ENCODE measurements at places on chromosomes 16 and 17.

- no peak for DNase-seq
These were observed 12.6 kb upstream of the ETV4 start for GRCh38 chr17:43558805-43559160.

- DNase-seq, result no peak
These were observed 37.1 kb upstream of the CSNK2A2 start for GRCh38 chr16:58234831-58235595.

DNA sequence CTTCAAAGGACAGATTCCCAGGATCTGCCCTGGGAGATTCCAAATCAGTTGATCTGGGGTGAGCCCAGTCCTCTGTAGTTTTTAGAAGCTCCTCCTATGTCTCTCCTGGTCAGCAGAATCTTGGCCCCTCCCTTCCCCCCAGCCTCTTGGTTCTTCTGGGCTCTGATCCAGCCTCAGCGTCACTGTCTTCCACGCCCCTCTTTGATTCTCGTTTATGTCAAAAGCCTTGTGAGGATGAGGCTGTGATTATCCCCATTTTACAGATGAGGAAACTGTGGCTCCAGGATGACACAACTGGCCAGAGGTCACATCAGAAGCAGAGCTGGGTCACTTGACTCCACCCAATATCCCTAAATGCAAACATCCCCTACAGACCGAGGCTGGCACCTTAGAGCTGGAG, 840 bp upstream of the CDH5 start:
- DNase-seq, result no peak

DNA sequence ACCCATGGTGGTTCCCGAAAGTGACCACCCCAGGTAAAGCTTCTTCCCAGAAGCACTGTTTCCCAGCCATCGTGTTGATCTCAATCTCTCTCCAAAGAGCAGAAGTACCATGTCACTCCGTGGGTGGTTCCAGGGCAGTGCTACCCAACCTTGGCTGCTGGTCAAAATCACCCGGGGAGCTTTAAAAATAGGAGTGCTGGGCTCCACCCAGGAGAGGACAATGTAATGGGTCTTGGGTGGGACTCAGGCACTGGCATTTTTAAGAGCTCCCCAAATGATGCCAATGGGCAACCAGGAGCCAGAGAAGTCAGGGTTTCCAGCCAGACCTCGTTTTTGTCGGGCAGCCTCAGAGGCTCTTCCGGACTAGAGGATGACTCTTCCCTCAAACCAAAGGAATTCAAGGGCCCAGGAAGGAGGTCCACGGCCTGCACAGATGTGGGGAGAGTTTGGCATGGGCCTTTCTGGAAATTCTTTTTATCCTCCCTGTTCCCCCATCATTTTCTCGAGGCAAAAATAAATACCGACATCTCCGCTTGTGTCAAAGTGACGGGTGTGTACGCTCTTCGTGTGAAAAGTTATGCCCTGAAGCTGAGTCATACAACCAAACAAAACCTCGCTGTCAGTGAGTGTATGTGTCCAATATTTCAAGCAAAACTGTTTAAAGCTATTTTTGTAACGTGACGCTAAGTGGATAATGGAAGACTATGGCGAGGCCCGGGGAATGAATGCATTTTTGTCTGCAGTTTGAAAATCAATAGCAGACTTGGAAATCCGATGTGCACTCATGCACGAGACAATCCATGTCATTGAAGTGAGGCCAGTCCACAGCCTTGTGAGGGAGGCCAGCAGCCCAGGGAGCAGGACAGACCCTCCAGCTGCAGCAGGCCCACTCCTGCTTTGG, 364.1 kb downstream of the FOXL1 start:
- DNase-seq, result no peak
